ENCODE measurements at places on chromosomes 12 and 14.

DNA sequence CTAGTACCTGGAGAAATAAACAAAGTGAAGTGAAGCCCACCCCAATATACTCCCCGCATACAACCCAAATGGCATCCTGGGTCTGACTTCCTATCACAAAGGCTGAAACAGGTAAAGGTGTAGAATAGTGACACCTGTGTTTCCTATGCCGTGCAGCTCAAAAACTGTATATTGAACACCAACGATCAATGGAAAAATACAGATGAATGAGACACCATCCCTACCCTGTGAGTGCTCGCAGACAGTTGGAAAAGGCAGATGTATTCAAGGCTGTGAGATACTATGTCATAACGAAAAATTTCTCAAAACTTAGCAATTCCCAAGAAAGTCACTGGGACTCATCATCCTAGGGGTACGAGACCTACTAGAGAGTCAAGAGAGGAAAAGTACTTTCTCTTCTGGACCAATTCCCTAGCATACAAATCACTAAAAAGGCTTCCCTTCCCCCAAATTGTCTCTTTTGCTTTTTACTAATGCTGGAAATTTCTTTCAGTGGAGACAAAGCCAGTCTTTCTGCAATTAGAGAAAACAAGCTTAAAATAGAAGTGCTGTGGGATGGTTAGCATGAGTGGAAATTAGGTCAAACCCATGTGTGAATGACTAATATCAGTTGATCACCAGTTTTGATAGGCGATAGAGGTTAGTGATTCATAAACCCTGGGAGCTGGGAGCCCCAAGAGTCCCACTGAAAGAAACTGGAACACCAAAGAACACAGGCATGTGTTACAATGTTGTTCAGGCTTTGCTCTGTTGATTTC lies 249.7 kb downstream of the SPTSSA start:
- no peak for DNase-seq

DNA sequence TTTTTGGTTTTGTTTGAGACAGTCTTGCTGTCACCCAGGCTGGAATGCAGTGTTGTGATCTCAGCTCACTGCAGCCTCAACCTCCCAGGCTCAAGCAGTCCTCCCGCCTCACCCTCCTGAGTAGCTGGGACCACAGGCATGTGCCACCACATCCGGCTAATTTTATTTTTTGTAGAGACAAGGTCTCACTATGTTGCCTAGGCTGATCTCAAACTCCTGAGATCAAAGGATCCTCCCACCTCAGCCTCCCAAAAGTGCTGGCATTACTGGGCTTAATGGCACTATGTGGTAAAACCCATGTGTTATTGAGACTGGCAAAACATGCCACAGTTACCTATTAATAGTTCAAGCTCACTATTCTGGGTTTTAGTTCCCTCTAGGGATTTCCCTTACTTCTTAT lies 51.2 kb upstream of the KCNH3 start:
- DNase-seq: no peak

GRCh38 chr12:68185598-68185997 lies 26.1 kb upstream of the IFNG start:
- no peak for DNase-seq

- no peak for DNase-seq
These were observed 4.7 kb downstream of the ACVRL1 start for GRCh38 chr12:51911788-51912711.

DNA sequence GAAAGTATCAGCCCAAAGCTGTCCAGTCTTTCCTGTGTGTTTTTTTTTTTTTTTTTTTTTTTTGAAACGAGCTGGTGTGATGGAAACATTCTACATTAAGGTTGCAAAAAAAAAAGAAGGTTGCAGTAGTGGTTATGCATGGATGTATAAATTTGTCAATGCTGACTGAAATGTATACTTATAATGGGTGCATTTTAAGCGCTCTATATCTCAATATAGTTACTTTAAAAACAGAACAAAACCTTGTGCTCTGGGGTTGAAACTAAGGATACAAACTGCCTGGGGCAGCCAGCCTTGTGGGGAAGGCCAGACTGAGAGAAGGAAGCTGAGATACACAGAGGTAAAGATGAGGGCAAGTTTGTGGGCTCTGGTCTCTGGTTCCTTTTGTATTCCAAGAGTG lies 87.3 kb upstream of the RMST start:
- DNase-seq: no peak

- no peak for DNase-seq
These were observed 79.4 kb downstream of the TMTC2 start for GRCh38 chr12:82765971-82766705.

GRCh38 chr12:4054630-4055029 lies 181.4 kb upstream of the PARP11 start:
- no peak for DNase-seq

- no peak for DNase-seq
These were observed 1.5 kb upstream of the SUPT16H start for GRCh38 chr14:21385188-21385904.

DNA sequence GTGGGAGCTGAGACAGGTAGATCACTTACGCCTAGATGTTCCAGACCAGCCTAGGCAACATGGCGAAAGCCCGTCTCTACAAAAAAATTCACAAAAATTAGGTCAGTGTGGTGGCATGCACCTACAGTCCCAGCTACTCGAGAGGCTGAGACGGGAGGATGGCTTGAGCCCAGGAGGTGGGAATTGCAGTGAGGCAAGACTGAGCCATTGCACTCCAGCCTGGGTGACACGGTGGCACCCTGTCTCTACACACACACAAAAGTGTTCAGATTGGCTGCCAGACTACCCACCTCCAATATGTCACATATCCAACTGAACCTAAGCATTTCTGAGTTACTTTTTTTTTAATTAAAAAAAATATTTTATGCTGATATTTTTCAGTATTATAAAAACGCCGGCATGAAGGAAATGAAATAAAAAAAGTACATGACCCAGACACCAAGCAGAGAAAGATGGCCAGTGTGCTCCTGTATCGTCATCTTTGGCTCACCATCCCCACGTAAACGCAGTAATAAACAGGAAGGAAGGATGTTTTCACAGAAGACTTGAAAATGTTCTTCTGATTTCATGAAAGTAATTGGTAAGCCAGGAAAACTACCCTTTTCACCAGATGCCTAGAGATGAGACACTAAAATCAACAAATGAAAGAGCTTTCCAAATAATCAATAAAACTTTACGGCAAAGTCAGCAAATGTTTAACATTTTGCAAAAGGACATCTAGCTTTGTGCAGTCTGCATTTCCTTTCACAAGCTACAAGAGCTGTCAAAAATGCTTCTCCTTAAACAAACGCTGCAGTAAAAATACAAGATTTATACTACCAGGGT lies 26.4 kb downstream of the CDC42BPB start:
- no peak for DNase-seq

- DNase-seq: no peak
These were observed 21.2 kb upstream of the SMCO2 start for GRCh38 chr12:27425306-27425705.

- no peak for DNase-seq
These were observed 184.5 kb downstream of the MON2 start for GRCh38 chr12:62651138-62651537.

GRCh38 chr12:110733089-110733715 lies 9.5 kb downstream of the PPP1CC start:
- DNase-seq: no peak
